Adipocyte (in vitro differentiated cells): ENCODE measurements at places on chromosomes 3 and 15.

GRCh38 chr3:190709351-190709773, 153.1 kb downstream of the GMNC start:
- DNase-seq, result peak; percentile 58

GRCh38 chr3:146277953-146278631, 27.2 kb upstream of the PLSCR4 start:
- DNase-seq, result peak; percentile 96

DNA sequence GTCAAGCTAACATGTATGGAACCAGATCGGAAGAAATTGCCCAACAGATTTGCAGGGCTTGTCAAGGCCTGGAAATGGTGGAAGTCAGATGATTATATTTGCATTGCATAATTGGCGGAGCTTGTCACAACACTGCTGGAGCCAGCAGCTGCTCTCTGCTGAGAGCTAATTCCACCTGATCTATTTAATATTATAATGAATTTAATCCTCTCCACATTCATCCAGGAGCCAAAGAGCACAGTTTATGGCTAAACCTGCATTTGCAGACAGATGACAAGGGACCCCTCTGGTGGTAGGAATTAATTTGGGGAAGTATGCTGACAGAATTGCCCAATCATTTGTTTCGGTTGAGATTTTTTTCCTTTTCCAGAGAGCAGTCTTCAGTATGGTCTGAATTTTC, 730.2 kb downstream of the TUSC7 start:
- peak; percentile 43 for DNase-seq

DNA sequence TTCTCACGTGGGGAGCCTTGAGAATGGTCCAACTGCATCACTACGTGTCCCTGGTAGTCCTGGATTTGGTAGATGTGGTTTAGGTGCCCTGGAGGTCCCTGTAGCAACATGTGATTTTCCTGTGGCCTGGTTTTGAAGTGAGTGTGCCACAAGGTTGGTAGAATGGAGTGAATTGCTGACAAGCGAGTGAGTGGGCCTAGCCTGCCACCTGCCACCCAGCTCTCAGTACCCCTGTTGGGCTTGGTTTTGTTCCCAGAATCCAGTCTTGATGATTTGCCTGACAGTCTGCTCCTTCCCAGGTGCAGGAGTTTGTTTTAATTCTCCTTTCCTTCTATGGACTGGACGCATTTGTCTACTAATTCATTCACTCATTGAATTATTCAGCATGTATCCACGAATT, 19.4 kb downstream of the RPLP1 start:
- no peak for DNase-seq

DNA sequence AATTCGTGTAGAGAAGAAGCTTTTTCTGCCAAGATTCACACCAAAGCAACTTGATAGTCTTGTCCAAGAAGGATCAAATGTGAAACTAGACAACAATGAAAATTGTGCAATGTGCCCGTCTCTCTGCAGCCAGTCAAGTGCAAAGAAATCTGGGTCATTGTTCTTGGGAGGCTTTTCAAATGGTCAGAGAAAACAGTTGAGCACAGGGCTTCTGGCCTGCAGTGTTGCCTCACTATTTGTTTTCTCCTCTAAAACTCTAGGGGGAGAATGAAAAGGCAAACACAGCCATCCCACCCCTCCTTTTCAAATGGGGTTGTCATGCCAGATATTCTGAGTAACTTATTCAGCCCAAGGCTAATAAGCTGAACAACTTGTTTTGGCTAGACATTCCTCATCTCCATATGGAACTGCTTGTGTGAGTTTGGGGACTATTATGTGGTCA, 417.6 kb upstream of the CDIN1 start:
- peak; percentile 94 for DNase-seq

GRCh38 chr15:85004550-85004949, 22.9 kb downstream of the PDE8A start:
- no peak for DNase-seq

- DNase-seq, result no peak
Measured at GRCh38 chr15:74278207-74278606, 42.1 kb downstream of the CCDC33 start.

DNA sequence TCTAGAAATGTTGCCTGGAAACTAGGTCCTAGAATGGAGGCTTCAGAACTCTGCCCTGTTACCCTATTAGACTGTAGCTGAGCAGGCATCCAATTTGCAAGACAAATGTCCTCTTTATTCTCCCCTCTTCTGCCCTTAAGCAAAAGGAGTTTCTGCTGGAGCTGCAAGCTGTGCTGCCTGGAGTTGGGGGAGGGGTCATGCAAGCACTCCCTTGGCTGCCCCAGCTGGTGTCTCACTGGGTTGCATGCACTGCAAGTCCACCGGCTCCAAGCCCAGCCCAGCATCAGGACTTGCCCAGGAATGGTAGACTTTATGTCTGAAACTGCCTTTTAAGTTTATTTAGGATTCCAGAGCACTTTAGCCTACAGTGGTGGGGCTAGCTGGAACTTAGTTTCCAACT, 15.7 kb upstream of the RBP2 start:
- no peak for DNase-seq

DNA sequence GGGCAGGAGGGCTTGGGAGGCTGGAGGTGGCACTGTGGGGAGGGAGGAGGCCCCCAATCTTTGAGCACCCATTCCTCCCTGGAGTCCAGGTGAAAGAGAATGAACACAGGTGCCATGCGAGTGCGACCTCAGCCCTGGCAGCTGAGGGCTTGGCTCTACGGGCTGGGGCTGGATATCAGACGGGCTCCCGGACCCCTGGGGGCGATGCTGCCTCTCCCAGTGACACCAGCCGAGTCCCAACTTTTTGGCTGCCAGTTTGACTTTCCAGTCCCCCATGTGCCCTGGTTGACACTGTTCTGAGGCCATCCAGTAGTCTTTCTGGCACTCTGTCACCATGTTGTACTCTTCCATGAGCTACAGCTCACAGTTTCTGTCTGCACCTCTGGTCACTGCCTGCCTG, 1.2 kb downstream of the VILL start:
- no peak for DNase-seq

DNA sequence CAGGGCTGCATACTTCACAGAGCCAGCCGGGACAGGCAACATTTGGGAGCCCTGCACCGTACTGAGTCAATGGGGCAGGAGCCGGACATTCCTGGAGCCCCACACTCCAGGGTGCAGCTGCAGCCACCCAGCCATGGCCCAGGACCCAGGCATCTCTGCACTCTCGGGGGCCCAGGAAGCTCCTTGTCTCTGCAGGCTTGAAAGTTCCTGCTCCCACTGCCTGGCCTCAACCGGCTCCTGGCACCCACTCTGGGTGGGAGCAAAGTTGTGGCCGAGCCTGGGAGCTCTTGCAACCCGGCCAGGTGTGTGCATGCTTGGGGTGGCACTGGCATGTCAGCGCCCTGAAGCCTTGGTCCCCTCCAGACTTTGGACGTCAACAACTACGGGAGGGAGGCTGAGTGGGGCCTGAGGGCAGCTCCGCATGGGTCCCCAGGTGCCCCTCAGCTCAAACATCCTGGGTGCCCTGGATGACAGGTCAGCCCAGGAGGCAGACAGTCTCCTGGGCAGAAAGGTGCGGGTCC, 833.5 kb upstream of the CADM2 start:
- no peak for DNase-seq

GRCh38 chr3:4786431-4786830, 192.8 kb upstream of the BHLHE40 start:
- no peak for DNase-seq

DNA sequence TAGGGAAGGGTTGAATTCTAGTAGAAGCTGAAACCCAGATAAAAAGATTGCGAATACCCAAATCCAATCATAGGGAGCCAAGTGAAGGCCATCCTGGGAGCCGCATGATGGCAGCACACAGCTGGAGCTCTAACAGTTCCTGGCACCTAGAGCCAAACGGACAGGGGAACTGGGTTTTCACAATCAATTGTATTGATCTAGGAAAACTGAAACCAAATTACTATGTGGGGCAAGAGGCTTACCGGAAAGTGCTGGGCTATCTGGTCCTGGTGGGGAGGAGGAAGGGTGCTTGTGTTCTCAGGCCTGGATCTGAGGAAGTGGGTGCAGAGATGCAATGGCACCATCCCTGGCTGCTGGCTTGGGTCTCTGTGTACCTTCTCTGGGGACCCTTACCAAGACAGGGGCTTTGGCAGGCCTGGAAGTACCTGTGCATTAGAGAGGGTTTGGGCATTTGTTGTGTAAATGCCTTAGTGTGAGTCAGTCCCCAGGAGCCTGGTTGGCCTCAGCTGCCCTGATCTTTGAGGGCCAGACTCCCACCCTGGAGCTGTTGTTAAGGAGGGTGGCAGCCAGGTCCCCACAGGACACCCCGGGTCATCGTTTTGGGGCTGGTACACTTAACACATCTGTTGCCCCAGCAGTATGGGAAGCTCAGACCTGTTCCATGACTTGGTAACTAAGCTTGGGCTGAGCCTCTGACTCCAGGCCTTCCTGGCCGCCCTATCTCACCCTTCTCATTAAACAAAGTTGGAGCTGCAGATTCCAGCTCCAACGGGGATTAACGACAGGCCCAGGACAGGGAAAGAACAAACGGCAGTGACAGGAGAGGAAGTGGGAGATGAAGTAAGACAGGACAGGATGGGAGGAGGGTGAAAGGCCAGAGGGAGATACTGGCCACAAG, 8.9 kb upstream of the FURIN start:
- DNase-seq, result no peak

- no peak for DNase-seq
Measured at GRCh38 chr3:170232266-170232665, 10.0 kb downstream of the PRKCI start.

GRCh38 chr3:141083836-141084649, 32.9 kb downstream of the SPSB4 start:
- no peak for DNase-seq
